H54 (cell line): ENCODE measurements at places on chromosomes 13 and 19.

GRCh38 chr13:33275916-33276315, 9.6 kb downstream of the STARD13 start:
- no peak for DNase-seq

GRCh38 chr19:31385744-31386143, 36.5 kb upstream of the TSHZ3 start:
- DNase-seq: no peak

DNA sequence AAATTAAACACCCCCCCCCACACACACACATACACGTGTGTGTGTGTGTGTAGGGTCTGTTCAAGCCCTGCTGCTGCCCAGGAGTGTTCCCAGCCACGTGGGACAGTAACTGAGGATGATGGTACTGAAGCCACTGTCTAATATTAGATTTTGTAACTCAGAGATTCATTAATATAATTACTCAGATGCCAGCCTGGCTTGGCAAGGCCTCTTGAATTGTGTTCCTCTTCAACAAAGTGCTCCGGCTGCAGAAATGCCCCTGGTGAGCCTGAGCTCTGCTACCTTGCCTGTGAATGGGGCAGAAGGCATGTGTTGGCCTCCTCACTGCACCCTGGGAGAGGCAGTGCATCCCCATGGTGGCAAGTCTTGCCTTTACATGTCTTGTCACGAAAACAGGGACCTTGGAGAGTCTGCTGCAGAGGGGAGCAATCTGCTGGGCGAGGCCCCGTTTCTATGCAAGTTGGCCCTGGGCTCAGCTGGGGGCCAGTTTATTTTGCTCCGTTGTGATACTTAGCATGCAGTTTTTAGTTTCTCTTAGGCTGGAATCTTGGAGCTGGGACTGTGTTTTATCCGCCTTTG, 44.0 kb downstream of the NFIX start:
- no peak for DNase-seq

- no peak for DNase-seq
Measured at GRCh38 chr13:34210341-34210740, 392.4 kb downstream of the RFC3 start.

GRCh38 chr13:91824416-91824815, 426.0 kb downstream of the GPC5 start:
- no peak for DNase-seq

DNA sequence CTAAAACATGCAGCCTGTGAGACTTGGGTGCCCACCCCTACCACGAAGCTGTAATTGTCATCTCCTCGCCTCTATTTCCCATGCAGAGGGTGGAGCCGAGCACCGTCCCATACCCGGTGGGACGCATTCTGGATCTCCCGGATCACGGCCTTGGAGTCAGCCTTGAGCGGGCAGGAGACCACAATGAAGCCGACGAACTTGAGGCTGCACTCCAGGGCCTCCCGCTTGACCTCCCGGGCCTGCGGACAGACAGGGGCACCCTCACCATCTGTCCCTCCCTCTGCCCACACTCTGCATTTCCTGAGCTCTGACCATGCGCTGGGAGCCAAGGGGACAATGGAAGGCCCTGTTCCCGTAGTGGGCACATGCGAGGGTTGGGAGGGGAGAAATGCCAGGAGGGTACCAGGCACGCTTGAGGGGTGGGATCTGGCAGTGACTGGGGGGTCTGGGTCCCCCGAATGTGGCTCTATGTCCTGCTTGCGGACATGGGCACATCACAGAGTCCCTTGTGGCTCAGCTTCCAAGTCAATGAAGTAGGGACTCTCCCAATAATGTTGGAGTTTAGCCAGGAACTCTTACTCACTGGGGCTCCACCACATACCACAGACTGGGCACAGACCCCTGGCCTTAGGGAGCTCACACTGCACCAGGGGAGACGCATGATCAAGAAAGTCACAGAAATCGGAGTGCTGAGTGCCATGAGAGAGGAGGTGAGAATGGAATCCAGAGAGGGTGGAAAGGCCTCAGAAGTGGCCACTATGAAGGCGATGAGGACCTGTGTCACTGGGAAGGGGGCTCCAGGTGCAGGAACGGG, 9.2 kb upstream of the GMIP start:
- DNase-seq: no peak

GRCh38 chr19:40592170-40592569, 9.0 kb upstream of the LTBP4 start:
- no peak for DNase-seq
